ENCODE measurements at places on chromosomes 5 and 9. TPM values are rescaled to one million over a fixed set of nuclear protein-coding genes. Genes with fewer than 3 reads are reported as not detected.

DNA sequence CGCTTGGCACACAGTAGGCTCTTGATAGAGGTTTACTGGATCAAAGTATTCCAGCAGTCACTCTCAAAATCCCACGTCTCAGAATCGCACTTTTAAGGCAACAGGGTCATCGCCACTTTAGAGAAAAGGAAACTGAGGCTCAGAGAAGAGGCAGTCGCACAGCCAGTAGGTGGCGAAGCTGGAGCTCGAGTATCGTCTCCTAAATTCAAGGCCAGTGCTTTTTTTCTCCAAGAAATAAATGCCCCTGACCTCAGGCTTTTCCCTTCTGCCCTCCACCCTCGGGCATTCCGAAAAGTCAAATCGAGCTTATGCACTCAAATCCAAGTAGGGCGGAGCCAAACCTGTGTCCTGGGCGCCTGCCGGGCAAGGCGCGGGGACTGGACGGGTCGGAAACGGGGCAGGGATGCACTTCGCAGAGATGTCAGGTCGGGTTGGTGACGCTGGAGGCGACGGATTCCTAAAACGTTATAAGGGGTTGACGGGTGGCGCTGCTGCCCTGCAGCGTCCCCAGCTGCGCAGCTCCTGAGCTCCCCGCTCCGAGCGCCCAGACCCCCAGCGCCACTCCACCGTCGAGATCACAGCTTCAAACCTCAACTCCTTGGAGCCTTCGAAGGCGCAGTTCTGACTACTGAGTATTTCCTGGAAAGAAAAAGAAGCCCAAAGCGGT, 4.7 kb upstream of the FOXB2 start:
- no peak for DNase-seq

Gene TLR4
- total RNA-seq = 2.2 TPM

DNA sequence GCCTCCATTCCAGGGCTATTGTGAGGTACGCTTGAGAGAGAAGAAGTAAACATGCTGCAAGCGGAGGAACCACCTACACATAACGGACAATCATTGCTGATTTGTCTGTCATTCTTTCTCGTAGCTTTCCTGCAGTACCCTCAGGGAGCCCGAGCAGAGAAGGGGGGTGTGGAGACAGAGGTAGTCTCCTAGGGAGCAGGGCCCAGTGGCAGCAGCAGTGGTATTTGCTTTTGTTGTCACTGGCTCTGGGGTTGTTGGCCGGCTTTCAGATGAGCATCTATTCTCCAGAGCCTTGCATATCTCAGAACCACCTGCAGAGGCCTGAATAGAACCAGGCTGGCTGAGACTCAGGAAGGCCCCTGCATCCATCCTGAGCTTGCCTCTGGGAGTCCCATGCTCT, 19.9 kb downstream of the ENHO start:
- DNase-seq = no peak

- DNase-seq = no peak
Observed at GRCh38 chr5:35971186-35971877, 19.9 kb downstream of the UGT3A1 start.

Gene AIF1L
- total RNA-seq = not detected

DNA sequence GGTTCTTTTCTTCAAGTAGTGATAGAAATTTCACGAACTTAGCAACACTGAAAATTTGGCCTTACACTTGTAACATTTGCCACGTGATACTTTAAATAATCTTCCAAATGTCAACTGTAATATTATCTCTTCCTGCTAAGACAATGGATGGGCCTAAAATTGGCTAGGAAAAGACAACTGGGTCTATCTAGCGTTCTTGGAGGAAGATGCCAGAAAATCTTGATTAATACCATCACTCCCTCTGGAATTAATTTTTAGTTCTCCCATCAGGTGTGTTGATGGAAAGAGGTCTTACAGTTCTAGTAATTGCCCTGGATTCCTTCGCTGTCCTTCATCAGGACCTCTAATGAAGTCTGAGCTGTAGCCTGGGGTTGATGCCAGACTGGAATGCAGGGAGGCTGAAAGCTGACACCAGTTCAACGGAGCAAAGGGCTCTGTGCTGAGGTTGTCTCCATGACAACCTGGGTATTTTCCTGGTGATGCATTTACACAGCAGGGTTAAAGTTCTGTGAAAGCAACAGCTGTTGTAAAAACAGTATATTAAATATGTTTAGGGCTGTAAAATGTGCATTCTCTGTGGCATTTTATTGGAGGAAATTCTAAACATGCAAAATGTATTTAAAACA, 92.3 kb downstream of the GAS1 start:
- no peak for DNase-seq

Gene ANXA1
- total RNA-seq = 0.71 TPM

Gene DAB2IP
- total RNA-seq = 0.75 TPM

Gene GAS1
- total RNA-seq = not detected

DNA sequence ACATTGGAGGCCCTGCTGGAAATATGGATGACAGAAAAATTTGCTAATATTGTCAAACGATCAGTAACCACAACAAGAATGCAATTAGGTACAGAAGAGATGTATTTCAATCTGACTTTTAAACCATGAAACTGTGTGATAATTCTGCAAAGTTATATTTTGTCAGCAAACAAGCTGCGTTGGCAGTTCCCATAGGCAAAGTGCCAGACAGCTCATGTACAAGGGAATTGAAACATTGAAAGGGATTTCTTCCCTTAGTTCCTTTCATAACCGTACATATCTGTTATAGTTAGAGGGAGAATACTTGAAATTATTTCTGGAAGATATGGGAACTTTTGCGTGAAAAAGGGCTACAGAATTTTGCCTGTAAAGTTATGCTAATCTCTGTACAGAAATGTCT, 419.4 kb upstream of the PTGER4 start:
- no peak for DNase-seq

GRCh38 chr5:168443533-168443932, 42.7 kb upstream of the RARS1 start:
- no peak for DNase-seq

DNA sequence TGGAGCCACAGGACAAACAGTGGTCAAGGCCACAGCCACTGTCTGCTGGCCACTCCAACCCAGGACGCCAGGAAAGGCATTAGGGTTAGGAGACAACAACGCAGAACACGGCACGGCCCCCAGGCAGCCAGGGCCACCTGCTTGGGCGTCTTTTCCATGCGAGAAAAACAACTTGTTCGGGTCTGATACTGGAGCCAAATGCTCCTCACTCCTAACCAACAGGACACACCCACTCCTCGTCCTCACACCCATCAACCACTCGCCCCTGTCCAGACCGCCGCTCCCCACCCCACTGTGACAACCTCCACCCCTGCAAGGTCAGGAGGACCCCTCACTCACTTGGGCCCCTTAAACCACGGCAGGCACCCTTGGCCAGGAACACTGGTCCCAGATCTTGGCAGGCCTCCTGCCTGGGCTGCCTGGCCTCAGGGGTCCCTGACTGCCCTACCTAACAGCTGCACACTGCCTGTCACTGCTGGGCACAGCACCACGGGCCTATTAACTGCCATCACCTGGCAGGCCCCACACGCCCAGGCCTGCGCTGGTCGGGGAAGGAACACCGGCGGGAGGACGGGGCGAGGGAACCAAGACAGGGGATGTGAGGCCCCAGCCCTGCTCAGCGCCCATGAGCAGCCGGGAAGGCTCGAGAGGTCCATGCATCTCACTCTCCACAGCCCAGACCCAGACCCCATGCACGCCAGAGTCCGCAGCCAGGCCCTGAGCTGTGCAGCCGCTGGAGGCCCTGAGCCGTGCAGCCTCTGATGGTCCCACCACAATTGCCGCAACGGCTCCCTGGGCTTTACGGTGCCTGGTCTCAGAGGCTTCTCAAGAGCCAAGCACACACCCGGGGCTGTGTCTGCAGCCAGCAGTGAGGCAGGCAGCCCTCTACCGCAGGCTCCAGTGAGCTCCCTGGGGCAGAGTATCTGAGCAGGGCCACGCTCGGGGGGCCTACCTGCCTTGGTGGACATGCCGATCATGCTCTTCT, 13.8 kb downstream of the CLPTM1L start:
- DNase-seq = no peak

All from activated B cell treated with CpG ODN at 0.5 μM for 24 hours (primary cell).